ENCODE measurements at places on chromosomes 11 and 22. TPM values are rescaled to one million over a fixed set of nuclear protein-coding genes. Genes with fewer than 3 reads are reported as not detected.

- no peak overlapping the region for H3K27ac ChIP-seq
- H3K4me1 ChIP-seq = no peaks in the 10 kb centered on the region
- H3K36me3 ChIP-seq = no peaks in the 10 kb centered on the region
- H3K27me3 ChIP-seq = peaks cover 100% of the 10 kb centered on the region
Measured at GRCh38 chr11:72585762-72586311, 88.4 kb downstream of the PDE2A start.

- H3K27me3 ChIP-seq = peaks cover 11% of the 10 kb centered on the region
- peak overlapping the region; percentile 29 for H3K4me3 ChIP-seq
- peaks cover 58% of the 10 kb centered on the region for H3K4me1 ChIP-seq
- peak overlapping the region; percentile 48 for H3K27ac ChIP-seq
Measured at GRCh38 chr11:36450110-36450572, 59.9 kb downstream of the TRAF6 start.

DNA sequence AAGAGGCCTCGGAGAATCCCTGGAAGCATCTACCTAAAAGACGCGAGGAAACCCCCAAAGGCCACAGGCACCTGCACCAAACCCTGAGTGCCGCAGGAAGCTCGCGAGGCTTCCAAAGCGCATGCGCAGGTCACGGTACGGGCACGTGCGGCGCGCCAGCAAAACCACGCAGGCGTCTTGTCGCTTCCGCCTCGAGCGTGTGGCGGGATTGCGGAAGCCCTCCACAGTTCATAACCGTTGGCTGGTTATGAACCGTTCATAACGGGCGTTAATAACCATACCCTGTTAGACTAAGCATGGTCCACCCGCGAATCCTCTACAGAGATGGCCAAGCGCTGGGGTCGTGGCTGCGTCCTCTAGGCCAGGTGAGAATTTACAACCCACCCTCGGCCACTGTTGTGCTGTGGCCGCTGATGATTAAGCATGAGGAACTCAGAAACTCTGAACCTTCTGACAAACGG, 46.4 kb downstream of the MORC2 start:
- no peak overlapping the region for H3K27ac ChIP-seq
- H3K4me1 ChIP-seq = no peaks in the 10 kb centered on the region
- peak overlapping the region; percentile 43 for H3K4me3 ChIP-seq
- peak; percentile 7 for DNase-seq
- H3K36me3 ChIP-seq = peaks cover 22% of the 10 kb centered on the region

NLRP14 gene
- not detected for total RNA-seq

MYRF gene
- 139 TPM for total RNA-seq

SAA1 gene
- 23.9 TPM for total RNA-seq

DNA sequence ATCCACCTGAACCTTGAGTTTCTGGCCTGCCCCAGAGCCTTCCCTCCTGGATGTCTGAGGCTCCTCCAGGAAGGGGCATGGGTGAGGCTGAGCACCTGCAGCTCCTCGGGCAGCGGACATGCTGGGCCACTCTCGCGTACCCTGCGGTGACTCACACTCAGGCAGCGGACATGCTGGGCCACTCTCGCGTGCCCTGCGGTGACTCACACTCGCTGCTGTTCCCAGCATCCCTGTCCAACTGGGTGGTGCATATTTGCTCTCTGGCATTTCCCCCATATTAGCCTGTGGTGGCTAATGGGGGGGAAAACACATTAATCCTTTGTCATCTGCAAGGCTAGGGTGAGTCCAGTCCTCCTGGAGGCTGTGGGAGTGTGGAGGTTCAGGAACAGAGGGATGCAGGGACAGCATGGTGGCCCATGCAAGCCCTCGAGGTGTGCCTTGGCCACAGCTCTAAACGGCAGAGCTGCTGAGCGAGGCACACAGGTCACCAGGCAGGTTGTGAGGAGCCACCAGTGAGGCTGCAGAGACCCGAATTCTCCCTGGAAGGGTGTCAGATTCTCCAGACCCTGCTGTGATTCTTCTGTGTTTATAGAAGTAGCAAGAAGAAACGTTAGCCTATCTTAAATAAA, 728.1 kb downstream of the BRD1 start:
- peaks cover 11% of the 10 kb centered on the region for H3K36me3 ChIP-seq
- no peak overlapping the region for H3K27ac ChIP-seq
- no peak overlapping the region for H3K4me3 ChIP-seq
- H3K4me1 ChIP-seq = no peaks in the 10 kb centered on the region

- H3K4me3 ChIP-seq = no peak overlapping the region
- no peak overlapping the region for H3K27ac ChIP-seq
- H3K4me1 ChIP-seq = no peaks in the 10 kb centered on the region
- H3K27me3 ChIP-seq = no peaks in the 10 kb centered on the region
- DNase-seq = no peak
- H3K36me3 ChIP-seq = no peaks in the 10 kb centered on the region
Measured at GRCh38 chr11:83464160-83464944, 178.2 kb upstream of the CCDC90B start.
